Activated CD4-positive, alpha-beta T cell treated with anti-CD3 and anti-CD28 coated beads for 4 hours (primary cell): ENCODE measurements at places on chromosomes 4 and X.

DNA sequence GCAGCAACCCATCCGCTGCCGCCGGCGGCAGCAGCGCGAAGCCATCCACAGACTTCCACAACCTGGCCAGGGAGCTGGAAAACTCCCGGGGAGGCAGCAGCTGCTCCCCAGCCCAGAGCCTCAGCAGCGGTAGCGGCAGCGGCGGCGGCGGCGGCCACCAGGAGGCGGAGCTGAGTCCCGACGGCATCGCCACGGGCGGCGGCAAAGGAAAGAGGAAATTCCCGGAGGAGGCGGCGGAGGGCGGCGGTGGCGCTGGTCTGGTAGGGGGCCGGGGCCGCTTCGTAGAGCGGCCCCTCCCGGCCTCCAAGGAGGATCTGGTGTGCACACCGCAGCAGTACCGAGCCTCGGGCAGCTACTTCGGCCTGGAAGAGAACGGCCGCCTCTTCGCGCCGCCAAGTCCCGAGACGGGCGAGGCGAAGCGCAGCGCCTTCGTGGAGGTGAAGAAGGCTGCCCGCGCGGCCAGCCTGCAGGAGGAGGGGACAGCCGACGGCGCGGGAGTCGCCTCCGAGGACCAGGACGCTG is 4.9 kb downstream of the PRDM8 start:
- peak; percentile 77 for DNase-seq

- peak; percentile 30 for DNase-seq
Observed at GRCh38 chr4:152063621-152064240, 302.9 kb upstream of the GATB start.

DNA sequence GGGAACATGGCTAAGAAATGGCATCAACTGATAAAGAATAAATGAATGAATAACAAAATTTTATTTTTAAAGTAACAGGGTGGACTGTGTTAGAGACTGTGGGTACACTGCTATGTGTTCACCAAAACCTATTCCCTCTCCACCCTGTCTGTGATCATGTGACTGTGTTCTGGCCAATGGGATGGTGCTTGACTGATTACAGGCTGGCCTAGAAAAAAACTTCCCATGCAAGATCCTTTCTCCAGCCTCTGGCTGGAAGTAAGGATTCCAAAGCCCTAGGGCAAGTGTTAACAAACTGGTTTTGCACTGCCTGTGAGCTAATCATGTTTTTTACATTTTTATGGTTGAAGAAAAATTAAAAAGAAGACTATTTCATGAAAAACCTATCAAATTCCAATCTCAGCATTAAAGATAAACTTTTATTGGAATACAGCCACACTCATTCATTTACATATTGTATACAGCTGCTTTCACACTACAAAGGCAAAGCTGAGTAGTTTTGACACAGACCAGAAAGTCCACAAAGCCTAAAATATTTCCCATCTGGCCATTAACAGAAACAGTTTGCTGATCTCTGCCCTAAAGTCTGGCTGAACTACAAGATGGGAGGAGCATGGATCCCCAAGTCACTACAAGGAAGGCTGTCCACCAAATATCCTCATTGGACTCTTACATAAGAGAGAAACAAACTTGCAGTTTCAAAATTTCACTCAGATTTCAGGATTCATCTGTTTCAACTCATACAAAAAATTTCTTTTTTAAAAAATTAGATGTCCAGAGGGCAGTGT is 133.2 kb downstream of the ARHGAP6 start:
- DNase-seq = no peak

DNA sequence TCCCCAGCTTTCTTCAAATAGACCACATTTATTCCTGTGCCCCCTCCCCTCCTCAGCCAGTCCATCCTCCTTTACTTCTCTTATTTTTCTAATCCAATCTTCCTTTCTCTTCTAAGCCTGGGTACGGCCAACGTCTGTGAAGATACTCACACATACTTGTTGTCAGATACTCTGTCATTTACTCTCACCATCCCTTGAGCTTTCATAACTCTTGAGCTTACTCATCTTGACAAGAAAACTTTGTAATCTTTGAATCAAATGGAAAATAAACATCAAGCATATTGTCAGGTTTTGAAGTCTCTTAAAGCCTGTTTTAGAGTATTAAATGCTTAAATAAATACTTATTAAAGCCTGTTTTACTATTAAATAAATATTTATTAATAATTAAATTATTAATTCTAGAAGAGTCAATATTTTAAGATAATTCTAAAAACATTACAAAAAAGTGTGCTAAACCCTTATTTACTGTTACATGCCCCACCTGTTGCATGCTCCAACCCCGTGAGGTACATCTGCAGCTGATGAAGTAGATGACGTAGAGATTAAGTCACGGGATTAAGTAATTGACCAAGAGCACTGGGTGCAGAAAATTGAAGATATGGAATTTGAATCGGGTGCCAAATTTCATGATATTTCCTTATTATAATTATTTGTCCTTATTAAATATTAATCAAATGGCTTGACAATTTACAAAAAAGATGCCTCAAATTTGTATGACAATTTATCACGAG is 1.5 kb upstream of the TRIML2 start:
- no peak for DNase-seq

- no peak for DNase-seq
Observed at GRCh38 chr4:77703666-77704065, 98.0 kb downstream of the CXCL13 start.

DNA sequence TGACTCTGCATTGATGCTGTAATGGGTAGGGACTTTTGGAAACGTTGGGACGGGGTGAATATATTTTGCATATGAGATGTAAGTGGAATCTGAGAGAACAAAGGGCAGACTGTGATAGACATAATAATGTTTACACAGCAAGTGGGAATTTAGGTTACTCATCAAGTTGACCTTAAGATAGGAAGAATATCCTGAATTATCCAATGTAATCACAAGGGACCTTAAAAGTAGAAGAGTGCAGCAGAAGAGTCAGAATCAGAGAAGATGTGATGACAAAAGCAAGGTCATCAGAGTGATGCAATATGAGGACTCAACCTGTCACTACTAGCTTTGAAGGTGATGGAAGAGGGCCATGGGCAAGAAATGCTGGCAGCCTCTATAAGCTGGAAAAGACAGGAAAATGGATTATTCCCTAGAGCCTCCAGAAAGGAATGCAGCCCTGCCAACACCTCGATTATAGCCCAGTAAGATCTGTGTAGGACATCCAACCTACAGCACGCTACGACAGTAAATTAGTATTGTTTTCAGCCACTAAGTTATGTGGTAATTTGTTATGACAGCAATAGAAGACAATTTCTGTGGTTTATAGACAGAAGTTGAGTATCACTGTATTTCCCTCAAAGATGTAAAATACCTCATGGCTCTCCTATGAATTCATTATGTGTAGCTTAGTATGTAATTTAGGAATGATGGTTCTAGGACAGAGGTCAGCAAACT is 26.4 kb downstream of the MORC4 start:
- no peak for DNase-seq

- no peak for DNase-seq
Observed at GRCh38 chrX:131675596-131676194, 131.8 kb downstream of the OR13H1 start.

- no peak for DNase-seq
Observed at GRCh38 chr4:139558235-139559088, 2.4 kb upstream of the SETD7 start.

DNA sequence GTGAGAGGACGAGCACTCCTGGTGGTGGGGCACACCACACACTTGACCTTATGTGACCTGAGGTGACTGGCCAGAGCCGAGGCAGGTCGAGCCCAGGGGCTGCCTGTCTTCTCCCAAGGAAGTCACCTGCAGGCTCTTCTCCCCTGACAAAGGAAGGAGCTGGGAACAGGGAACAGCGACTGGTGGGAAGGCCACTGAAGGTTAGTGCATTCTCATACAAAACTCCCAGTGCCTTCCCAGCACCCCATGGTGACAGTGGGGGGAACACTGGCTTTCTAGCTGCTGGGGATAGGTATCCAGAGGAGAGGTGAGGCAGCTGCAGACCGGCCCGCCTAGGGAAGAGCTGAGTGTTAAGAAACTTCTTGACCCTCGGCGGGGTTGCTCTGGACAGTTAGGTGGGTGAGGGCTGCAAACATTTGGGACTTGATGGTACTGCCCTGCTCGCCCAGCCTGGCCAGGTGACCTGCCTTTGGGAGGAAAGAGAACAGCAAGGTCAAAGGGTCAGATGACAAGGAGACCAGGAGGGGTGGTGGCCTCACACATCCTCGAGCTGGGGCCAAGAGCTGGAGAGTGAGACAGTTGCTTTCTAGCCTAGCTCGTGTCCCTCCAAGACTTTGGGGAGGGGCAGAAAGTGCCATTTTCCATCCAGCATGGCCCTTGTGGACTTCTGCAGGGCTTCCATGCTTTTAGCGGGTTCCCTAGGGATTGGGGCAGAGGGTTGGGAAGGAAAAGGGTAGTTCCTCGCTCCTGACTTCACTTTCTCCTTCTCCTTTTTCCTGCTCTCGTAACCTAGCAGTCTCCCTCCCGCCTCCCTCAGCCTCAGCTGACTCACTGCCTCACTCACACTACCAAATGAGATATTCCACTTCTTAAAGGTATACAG is 2.7 kb downstream of the NALF2 start:
- no peak for DNase-seq

- no peak for DNase-seq
Observed at GRCh38 chrX:33211356-33212260, at the start of gene DMD. Gene DMD (minus strand): TSS chrX:33211549. CDS start chrX:33211312, 237 bp downstream.

DNA sequence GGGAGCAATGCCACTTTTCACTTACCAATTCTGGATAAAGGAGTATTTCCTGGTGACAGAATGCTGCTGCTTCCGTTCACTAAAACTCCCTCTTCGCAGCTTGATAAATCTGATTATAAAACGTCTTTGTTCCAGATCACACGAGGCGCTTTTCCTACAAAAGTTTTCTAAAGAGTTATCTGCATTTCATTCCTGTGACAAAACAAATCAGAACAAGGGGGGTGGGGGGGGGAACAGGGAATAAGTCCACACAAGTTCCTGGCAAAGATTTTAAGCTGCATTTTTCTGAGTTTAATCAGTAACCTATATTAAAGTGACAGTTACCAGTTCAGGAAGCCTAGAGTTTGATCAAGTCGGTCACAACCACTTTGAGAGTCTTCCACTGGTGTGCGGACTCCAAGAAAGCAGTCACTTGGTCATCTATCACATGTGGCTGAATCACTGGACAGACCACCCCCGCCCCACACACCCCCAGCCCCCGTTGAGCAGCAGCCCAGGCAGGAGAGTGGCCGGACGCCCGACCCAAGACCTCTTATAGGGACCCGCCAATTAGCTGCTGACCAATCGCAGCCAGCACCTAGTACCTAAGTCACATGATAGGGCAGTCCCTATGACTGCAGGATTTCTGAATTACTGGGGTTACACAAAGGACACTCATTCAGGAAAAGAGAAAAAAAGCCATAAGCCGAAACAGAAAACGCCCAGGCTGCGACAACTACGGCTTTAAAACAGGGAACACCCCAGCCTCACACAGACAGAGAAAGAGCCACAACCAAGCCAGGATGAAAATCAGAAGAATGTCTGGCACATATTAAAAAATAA is 569.3 kb upstream of the DIPK2B start:
- peak; percentile 45 for DNase-seq

- no peak for DNase-seq
Observed at GRCh38 chr4:53919535-53919934, 144.9 kb downstream of the CHIC2 start.
